ENCODE measurements at places on chromosomes 5 and 9.

DNA sequence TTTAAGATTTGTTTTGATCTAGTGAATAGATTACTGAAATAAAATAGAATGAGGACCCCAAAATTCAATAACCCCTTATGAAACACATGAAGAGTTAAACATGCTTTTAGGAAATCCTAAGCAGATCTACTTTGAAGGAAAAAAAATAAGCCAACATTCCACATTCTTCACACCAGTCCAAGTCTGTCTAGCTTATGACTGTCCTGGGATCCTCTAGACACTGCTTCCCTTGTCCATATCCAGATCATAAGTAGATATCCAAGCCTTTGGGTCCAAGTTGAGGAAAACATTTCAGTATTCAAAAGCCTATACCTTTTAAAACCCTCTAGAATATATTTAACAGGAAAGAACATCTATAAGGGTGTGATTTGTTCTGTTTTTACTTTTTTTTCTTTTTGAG is 58.8 kb upstream of the MINAR2 start:
- DNase-seq, result no peak

DNA sequence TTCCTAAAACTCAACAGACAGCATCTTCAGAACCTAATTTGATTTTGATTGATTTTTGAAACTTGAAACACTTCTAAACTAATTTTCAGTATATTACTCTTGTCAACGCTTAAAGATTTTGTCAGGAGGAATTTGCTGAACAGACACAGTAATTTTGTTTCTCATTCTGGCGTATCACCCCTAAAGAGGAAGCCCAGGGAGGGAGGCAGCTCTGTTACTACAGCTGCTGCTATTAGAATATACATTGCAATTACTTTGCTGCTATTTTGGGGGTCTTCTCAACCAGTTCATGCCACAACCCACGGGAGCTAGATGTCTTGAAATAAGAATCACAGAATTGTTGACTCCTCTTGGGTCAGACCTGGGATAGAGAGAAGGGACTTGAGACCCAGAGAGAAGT is 122.6 kb downstream of the TLR4 start:
- no peak for DNase-seq

DNA sequence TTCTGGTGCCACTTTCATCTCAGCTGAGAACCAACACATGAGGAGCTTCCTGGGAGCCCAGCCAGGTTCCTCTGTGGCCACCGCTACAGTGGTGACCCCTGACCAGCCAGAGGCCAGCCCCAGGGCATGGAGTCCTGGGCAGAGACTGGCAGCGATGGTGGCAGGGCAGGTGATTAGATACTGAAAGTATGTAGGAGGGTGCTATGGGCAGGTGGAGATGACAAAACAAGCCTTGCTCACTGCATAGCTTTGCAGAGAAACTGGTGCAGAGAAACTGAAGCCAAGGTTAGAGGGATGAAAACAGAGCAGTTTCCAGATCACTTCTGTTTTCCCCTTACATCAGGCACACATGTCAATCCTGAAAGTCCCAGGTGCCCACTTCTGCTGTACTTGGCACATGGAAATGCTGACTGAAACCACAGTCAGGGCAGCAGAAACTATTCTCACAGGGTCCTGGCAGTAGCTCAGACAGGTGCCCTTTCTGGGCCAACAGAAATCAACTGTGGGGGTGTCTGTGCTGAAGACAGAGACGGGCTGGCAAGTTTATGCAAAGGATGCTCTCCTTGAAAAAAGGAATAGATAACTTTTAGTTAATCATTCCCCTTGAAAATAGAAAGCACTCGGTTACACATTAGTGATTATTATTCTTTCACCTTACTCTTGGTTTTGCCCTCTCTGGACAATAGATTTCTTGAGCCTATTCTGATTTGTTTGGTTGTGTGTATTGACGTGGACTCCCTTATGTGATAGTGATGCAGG is 90.3 kb downstream of the ANKRD55 start:
- DNase-seq, result no peak

DNA sequence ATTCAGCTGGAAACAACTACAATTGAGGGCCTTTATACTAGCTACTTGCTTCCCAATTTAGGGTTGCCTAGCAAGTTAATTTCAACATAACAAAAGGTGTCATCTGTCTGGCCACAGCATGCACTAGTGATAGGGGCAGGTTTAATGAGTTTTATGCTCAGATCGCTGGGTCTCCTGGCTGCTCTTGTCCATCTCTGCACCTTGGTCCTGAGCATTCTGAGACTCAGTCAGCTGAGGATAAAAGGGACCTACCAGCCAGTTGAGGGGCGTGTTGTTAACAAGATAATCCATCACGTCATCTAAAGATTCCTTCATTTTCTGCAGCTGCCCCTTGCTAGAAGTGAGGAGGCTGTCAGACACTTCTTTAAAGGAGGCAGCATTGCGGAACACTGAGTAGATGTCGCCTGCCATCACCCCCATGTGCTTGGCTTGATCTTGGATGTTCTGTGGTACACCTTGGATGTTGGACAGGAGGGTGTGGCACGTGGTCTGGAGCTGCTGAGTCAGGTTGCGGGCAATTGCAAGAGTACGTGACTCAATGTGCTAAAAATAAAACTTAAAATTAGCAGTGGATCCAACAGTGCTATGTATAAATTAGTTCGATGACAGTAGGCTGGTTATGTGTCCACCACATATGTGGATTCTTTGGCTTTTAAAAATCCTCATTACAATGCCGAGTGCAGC is 11.0 kb downstream of the PLIN2 start:
- DNase-seq, result no peak

GRCh38 chr9:69548681-69549080 is 123.5 kb downstream of the APBA1 start:
- DNase-seq, result no peak

DNA sequence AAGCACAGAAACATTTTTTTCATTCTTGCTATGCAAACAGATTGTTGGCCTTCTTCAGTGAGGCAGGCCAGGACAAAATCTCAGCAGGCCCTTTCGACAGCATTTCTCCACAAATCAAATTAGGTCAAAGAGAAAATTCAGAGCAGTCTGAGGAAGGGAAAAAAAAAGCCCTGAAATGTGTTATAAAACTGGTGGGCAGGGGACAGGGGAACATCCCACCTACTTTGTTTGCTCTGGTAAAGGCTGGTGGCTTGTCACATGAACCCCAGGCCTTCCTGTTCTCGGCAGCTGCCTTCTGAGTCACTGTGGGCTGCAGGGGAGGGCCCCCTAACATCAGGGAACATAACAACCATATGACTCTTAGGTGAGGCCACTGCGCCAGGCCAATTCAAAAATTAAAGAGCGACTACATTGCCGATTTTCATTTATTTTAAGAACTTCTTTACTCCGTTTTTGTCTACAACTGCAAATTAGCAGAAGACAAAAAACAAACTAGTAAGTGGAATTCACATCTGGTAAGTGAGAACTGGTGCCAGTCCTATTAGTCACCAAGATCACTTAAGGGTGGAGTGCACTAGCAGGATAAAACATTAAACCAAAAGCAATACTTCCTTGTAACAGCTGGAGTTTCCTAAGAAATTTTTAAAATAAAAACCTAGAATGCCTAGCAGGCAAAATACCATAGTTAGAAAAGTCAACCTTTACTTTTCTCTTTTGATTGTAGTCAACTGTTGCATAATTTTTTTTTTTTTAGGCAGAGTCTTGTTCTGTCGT is 46.2 kb upstream of the DENND4C start:
- peak; percentile 75 for DNase-seq

GRCh38 chr5:59169768-59170150 is 586.9 kb downstream of the RAB3C start:
- DNase-seq, result no peak

- DNase-seq, result peak; percentile 14
Observed at GRCh38 chr5:129664336-129664937, 83.5 kb upstream of the MINAR2 start.

DNA sequence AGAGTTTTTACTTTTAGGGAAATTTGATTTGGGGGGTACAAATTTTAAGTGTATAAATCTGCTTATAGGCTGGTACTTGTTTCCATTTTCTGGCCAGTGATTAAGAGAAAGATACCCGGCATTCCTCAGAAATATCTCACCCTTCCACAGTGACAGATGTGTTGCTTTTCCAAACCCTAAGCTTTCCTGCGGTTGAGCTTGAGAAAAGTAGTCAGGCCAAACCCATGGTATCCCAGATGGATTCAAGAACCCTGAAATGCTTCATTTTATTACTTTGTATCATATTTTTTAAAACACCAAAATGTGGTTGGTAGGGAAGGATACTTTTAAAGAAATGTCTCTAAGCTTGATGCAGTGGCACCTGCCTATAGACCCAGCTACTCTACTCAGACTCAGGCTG is 23.5 kb downstream of the SPTAN1 start:
- no peak for DNase-seq

DNA sequence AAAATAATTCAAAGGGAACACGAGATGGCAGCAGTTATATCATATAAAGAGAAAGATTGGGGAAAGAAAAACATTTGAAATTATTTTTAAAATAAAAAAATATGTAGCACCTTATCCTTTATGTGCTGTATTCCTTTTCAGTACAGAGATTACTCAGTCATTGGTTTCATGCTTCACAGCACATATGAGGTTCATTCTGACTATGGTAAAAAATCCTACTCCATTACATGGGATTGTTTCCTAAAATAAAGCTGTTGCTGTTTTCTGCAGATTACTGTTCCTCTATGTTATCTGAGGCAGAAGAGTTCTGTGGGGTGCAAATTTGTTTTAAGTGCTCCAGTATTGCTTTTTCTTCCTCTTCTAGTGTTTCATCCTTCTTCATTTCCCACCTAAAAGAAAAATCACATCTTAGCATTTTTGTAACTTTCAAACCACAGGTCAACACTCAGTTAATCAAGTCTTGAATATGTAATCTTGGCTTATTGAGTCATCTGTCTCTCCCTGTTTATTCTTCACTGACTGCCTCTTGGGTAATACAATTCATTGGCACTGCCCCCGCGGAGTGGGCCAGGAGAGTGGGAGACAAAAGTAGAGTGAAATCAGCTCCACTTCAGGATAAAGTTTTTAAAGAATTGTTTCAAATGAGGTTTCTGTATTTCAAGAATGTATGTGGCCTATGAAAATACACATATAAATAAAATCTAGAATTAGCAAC is 412.5 kb upstream of the POU5F2 start:
- DNase-seq, result no peak

DNA sequence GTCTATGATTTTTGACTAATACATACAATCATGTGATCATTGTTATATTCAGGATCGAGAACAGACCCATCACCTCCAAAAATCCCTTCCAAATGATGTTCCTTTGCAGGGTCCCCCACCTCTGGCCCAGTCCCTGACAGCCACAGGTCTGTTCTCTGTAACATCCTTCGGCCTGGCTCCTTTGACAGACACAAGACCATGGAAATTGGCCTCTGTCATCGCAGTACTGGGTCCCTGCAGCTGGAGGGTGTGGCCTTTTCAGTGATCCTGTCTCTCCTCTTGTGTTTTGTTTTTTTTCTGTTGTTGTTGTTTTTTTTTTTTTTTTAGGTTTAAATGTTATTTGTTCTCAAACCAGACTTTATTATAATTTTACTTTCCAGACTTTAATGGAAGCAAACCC is 27.4 kb upstream of the ANKRD33B start:
- DNase-seq, result no peak

DNA sequence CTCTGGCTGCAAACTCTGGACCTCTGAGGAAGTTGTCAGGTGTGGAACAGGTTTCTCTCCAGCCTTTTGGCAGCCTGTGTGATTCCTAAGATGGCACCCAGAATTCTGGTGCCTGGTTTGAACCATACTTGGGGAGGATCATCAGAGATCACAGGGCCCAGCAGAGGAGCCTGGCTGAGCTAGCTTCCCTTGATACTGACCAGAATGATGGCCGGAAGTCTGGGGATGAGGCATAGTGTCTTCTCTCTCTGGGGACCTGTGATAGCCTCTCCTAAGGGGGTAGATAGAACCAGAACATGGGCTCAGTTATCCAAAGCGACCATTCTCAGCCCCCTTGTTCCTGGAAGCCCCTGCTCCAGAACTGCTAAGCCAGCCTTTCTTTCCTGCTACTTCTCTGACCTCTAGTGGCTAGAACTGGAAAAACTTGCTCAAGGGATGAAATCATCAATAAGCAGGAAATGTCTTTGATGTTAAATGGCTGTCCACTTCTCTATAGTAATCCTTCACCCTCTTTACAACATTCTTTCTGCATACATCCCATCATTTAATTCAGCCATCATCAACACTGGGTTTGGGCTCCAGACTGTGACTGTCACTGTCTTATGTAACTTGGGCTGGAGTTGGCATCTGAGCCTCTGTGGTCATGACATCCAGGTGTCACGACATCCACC is 55.1 kb downstream of the C9orf152 start:
- DNase-seq, result peak; percentile 27

DNA sequence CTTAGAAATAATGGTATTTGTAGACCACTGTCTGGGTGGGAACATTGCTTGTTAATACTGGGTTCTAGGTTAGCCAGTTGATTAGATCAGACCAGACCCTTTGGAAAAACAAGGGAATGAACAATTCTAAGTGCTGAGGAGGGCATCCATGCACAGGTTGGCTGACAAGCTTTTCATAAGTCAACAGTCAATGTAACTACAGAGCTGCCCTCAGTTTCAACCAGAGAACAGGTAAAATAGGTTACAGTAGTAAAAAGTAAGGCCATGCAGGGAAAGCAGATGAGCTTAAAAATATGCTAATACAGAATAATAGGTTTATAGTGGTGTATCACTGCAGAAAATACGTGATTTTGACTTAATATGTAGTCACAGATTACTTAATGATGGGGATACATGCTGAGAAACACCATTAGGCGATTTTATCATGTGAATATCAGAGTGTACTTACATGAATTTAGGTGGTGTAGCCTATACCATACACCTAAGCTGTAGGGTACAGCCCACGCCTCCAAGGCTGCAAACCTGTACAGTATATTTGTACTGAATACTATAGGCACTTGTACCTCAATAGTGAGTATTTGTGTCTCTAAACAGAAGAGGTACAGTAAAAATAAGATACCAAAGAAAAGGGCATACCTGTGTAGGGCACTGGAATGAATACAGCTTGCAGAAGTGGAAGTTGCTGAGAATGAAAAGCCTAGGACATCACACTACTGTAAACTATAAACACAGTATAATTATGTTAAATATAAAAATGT is 6.1 kb upstream of the FGF18 start:
- no peak for DNase-seq

GRCh38 chr5:17343675-17344074 is 126.2 kb downstream of the BASP1 start:
- DNase-seq, result peak; percentile 36

DNA sequence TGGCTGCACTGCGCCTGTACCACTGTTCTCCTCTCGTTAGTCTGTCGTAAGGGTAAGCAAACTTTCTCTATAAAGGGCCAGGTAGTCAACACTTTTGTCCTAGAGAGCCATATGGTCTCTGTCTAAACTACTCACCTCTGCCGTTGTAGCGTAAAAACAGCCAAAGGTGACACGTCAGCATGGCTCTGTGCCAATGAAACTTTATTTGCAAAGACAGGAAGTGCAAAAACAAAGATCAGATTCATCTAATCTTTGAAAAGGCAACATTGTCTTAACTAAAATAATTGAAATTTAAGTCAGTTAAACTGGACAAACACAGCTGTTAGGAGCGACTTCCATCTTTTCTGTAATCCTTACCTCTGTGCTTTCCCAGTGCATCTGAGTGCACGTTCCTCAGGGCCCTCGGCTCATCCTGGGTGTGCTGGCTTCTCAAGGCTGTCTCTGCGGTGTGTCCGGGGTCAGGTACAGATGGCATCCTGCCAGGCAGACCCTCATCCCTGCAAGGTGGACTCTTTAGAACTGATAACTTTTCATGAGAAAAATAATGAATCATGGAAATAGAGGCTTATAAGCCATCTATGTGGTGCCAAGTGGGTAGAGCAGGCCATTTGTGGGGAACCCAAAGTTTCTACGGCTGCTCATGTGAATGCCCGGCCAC is 35.2 kb upstream of the IRX4 start:
- no peak for DNase-seq
